Sigmoid colon (tissue), 7 donors: ENCODE measurements at places on chromosomes 12 and 14. TPM values are rescaled to one million over a fixed set of nuclear protein-coding genes. Genes with fewer than 3 reads are reported as not detected.

DNA sequence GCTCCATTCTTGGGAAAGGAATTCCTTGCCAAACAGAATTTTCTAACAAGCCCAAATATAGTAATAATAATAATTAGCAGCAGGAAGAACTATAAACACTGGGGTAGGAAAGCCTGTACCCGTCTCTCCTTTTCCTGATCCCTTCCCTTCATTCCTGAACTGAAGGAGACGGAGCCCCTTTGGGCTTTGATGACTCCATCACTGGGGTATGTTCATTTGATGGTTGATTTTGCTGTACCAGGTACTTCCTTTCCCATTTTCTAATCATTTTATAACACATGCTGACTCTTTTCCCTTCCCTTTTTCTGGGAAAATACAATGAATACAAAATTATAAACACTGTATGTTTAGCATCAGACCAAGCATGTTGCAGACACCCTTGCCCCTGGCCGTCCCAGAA lies 3.6 kb upstream of the RCOR1 start:
- no peak overlapping the region for H3K27ac ChIP-seq
- H3K4me1 ChIP-seq = no peaks in the 10 kb centered on the region
- no peaks in the 10 kb centered on the region for H3K27me3 ChIP-seq
- no peak for DNase-seq
- no peak overlapping the region for H3K4me3 ChIP-seq
- no peaks in the 10 kb centered on the region for H3K36me3 ChIP-seq

CIT gene
- 4.6 TPM for total RNA-seq

DNA sequence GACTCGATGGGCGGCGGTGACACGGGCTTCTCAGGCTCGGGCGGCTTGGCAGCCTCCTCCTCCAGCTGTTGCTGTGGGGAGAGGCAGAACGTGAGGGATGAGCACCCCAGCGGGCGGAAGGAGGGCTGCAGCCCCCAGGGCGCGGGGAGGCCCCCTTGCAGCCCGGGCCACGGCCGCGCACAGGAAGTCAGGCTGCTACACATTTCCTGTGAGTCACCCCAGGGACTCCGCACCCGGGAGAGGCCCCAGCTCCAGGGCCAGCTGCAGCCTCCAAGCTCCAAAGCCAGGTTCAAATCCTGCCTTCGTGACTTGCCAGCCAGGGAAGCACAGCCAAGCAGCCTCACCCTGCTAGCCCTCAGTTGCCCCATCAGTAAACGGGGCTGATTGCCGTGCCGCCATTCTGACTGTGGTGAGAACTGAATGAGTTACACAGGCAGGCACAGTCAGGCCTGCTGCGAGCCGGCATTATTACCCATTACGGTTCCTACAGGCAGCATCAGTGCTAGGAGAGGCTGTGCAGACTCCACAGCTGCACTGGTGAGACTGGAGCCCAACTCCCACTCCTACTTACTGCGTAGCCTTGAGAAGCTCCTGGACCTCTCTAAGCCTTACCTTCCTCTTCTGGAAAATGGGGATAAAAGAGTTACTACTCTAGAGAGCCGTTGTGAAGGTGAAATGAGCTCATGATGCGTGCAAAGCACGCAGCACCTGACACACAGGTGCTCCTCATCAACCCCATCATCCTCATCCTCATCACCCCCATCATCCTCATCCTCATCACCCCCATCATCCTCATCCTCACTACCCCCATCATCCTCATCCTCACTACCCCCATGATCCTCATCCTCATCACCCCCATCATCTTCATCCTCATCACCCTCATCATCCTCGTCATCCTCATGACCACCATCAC lies 100.9 kb downstream of the NCOR2 start:
- peaks cover 23% of the 10 kb centered on the region for H3K4me1 ChIP-seq
- H3K27ac ChIP-seq = no peak overlapping the region
- H3K4me3 ChIP-seq = no peak overlapping the region
- H3K36me3 ChIP-seq = peaks cover 11% of the 10 kb centered on the region
- no peaks in the 10 kb centered on the region for H3K27me3 ChIP-seq
- DNase-seq = no peak

NTN4 gene
- 7.2 TPM for total RNA-seq

MCRS1 gene
- 33.6 TPM for total RNA-seq

CEBPE gene
- 0.68 TPM for total RNA-seq

GRCh38 chr12:45670346-45671065 lies 59.0 kb upstream of the ARID2 start:
- peaks cover 15% of the 10 kb centered on the region for H3K4me1 ChIP-seq
- no peak overlapping the region for H3K4me3 ChIP-seq
- H3K27ac ChIP-seq = peak overlapping the region; percentile 70

DNA sequence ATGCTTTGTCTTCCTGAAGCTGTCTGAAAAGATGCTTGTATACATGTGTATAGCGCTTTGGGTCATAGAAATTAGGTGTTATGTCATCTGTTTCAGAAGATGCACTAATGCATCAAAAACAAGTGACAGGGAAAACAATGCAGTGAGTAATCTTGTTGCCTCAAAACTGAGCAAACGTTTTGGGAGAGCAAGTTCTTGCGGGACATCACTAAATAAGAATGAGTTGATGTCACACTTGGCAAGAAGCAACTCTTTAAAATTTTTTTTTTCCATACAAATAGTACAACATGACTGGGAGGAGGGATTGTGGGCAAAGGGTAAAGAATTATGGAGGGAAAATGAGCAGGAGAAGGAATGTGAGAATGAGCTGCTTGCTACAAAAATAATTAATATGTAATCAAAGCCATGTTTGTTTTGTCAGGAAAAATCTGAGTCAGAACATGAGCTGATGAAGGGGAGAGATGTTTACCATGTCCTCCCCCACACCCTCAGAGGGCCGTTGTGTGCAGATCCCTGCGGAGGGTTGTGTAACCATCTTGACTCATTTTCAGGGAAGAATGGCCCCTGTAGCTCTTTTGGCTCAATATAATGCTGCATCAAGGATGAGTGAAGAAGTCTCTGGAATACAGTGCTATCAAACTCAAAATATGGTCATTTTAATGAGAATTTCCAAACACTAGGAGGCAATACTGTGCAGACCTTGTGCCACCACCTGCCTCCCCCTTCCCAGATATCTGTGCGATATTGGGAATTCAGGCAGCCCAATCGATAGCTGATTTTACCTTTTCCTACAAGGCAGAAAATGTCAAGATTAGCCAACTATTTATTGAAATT lies 41.4 kb downstream of the BORCS5 start:
- H3K27ac ChIP-seq = peak overlapping the region; percentile 72
- H3K4me3 ChIP-seq = no peak overlapping the region
- H3K4me1 ChIP-seq = peaks cover 23% of the 10 kb centered on the region
- no peaks in the 10 kb centered on the region for H3K27me3 ChIP-seq

CIDEB gene
- total RNA-seq = 9.5 TPM

DNA sequence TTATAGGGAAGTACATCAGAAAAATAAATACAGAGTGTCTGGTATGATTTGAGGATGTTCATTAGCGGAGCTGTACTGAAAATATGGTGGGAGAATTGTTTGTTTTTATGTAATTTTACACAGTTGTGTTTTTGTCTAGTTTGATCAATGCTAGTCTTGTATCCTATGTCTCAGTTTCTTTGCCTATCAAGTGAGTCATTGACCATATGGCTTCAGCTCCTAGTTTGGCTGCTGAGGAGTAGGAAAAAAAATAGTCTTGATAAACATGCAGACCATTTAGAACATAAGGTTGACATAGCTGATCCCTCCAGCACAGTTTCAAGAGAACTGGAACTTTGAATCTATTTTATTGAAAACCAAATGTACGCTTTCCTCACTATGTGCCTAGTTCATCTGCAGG lies 1292.1 kb upstream of the FLRT2 start:
- no peaks in the 10 kb centered on the region for H3K4me1 ChIP-seq
- H3K27ac ChIP-seq = no peak overlapping the region
- no peak overlapping the region for H3K4me3 ChIP-seq
- H3K27me3 ChIP-seq = no peaks in the 10 kb centered on the region
- no peak for DNase-seq

OTX2 gene
- total RNA-seq = not detected

DNA sequence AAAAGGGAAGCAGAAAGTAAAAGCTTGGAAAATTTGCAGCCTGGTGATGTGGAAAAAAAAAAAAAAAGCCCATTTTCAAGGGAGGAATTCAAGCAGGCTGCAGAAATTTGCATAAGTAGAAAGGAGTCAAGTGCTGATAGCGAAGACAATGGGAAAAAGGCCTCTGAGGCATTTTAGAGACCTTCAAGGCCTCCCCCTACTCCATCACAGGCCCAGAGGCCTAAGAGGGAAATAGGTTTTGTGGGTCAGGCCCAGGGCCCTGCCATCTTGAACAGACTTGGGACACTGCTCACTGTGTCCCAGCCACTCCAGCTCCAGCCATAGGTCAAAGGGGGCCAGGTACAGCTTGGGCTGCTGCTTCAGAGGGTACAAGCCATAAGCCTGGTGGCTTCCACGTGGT lies 13.8 kb upstream of the PRKD1 start:
- no peak overlapping the region for H3K27ac ChIP-seq
- H3K27me3 ChIP-seq = no peaks in the 10 kb centered on the region
- H3K4me3 ChIP-seq = no peak overlapping the region
- H3K36me3 ChIP-seq = no peaks in the 10 kb centered on the region
- no peak for DNase-seq

DNA sequence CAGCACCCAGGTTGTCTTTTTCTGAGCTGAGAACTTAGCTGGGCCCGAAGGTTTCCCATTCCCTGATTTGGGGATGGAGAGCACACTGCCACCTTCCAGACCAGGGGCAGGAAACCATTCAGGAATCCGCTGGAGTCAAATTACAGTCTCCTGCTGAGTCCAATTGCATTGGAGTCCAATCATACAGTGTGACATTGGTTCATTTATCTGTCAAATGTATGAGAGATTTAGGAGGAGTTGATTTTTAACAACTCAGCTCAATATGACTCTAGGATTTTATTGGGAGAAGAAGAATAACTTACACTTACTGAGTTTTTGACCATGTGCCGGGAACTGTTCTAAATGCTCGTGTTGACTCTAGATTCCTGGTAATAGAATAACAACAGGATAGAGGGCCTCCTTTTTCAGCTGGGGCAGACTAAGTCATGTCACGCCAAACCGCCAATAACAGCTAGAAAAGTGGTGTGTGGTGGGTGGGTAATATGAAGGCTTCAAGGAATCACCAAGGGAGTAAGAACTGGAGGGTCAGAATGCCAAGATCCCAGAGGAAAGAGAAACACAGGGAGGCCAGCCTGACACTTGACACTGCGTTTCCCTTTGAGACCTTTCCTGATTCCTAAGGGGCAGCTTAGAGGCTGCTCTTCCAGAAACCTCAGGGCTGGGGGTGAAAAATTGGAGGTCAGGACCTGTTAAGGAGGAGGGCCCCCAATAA lies 11.5 kb downstream of the SYNDIG1L start:
- no peak for DNase-seq
- H3K36me3 ChIP-seq = no peaks in the 10 kb centered on the region
- no peak overlapping the region for H3K27ac ChIP-seq
- no peaks in the 10 kb centered on the region for H3K4me1 ChIP-seq
- no peak overlapping the region for H3K4me3 ChIP-seq

DNA sequence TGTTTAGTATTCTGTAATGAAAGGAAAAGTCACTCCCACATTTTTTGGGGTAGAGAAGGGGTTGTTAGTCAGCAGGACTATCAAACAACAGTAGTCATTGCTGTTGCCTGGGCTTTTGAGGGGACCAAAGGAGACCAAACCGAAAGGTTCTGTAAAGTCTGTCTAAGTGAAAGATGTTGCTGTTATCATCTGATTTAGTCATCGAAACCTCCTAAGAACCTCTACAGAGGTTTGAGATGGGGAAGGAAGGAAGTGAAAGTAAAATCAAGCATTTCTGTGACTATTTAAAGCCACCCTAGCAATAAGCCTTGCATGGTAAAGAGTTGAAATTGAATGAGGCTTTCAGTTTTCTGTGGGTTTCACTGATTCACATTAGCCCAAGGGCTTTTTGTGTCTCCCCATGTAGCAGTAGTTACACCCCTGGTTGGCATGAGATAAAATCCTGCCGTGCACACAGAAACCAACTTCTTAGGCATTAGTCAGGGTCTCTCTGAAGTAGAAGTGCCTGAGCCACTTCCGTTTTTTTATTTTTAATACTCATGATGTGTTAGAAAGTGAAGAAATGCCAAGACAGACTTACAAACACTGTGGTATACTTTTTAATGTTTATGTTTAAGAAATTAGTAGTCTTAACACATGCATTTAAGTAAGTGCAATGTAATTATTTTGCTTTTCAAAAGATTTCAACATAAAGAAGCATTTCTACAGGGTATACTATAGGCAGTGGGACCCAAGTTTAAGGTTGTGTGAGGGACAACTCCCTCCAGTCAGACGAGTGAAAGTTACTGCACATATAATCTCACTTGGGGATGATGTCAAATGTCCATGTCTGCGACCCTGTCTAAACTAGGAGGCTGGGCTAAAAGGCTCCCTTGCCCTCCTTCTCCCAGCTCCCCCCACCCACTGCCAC lies 50.4 kb downstream of the DYRK2 start:
- no peak overlapping the region for H3K27ac ChIP-seq
- peak overlapping the region; percentile 18 for H3K4me3 ChIP-seq
- no peaks in the 10 kb centered on the region for H3K27me3 ChIP-seq
- no peaks in the 10 kb centered on the region for H3K36me3 ChIP-seq
- H3K4me1 ChIP-seq = no peaks in the 10 kb centered on the region

GRCh38 chr12:45125997-45126396 lies 75.1 kb upstream of the DBX2 start:
- H3K4me3 ChIP-seq = no peak overlapping the region
- no peak overlapping the region for H3K27ac ChIP-seq
- H3K4me1 ChIP-seq = no peaks in the 10 kb centered on the region
- no peaks in the 10 kb centered on the region for H3K27me3 ChIP-seq

RIMKLB gene
- 55.9 TPM for total RNA-seq

DNA sequence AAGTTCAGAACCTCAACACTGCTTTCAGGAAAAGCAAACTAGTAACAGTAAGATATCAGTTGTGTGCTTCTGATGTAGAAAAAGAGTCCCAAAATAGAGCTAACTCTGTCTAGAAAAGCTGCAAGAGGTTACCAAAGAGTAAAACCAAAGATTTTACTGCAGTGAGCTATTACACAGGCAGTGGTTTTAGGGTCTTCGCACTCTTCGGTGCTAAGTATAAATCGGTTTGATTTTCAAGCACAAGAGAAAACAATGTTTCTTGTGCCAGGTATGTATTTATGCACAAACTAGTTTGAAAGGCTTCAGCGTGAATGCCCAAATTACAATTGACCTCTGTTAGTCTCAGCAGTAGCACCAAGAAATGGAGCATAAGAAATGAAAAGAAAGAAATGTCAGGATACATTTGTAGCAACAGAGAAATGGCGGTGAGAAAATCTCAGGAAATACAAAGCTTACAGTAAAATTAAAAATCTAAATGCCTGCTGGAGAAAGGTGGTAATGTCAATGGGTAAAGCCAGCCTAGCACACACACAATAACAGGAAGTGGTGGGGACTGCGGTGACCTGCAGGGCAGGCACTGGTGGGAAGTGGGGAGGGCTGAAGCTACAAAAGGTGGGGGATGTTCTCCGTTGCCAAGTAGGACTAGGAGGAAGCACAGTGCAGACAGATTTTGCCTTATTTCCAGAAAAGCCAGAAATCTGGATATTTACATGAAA lies 18.0 kb upstream of the DYRK2 start:
- no peak overlapping the region for H3K27ac ChIP-seq
- no peaks in the 10 kb centered on the region for H3K4me1 ChIP-seq
- H3K36me3 ChIP-seq = no peaks in the 10 kb centered on the region
- H3K27me3 ChIP-seq = no peaks in the 10 kb centered on the region
